ENCODE measurements at places on chromosomes 3 and 15.

DNA sequence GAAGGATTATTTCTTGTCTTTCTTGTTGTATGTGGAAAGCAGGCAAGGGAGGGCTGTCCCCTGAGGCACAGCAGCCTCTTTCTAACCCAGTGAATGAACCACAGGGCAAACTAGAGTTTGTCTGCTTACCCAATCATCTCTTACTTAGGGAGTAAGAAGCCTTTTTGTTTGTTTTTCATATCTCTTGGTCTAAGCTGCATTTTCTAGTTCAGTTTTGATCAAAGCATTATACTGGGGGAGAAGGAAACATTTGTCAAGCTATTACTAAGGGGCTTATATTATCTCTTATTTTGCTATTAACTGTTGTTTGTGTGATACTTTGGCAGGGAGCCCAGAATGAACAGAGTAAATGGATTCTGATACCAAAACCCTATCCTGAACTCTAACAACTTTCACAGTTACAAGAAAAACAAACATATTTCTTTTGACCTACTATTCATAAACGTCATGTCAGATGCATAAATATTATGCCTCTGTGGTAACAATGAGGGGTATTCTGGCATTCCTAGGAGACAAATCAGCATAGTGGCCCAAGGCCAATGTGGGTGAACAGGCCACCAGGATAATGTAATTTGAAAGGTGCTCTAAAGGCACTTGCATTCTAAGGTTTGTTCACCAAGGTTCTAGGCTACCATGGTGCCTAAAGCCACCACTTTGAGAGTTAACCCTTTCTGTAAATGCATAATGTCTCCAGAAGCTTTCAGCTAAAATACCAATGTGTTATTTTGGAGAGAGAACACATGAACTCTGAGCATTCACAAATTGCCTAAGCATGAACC lies 271.6 kb upstream of the ZPLD1 start:
- DNase-seq, result no peak

DNA sequence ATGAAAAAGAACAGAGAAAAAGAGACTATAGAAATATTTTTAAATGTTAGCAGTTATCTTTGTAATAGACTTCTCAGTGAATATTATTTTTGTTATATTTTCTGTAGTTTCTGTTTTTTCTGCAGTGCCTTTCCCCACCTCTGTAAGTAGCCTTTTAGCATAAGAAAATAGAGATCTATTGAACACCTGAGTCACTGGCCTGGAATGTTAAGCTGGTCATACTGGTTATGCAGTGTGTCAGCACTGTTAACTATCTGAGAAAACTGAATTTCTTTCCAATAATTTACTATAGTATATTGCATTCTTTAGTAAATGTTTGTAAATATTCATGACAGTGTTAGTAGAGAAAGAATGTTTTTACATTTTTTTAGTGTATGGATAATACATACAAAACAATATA lies 79.8 kb downstream of the NECTIN3 start:
- DNase-seq, result no peak

- DNase-seq, result no peak
Measured at GRCh38 chr3:65080432-65080831, 392.6 kb upstream of the ADAMTS9 start.

GRCh38 chr3:150216041-150216811 lies 191.9 kb upstream of the TSC22D2 start:
- DNase-seq, result no peak

DNA sequence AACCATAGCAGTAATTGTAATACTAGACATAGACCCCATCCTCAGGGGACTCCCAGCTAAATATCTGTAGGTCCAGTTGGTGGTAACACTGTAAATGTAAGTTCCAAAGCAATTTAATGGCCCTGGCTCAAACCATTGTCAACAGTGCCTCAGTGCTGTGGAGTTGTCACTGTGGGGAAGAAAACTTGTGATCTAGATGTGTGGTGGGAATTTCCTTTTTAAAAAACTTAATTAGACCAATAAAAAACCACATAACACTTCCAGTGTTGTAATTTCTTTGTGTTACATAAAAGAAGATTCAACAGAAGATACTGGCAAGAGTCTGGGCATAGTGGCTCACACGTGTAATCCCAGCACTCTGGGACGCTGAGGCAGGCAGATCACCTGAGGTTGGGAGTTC lies 138.6 kb upstream of the UMPS start:
- DNase-seq, result no peak

DNA sequence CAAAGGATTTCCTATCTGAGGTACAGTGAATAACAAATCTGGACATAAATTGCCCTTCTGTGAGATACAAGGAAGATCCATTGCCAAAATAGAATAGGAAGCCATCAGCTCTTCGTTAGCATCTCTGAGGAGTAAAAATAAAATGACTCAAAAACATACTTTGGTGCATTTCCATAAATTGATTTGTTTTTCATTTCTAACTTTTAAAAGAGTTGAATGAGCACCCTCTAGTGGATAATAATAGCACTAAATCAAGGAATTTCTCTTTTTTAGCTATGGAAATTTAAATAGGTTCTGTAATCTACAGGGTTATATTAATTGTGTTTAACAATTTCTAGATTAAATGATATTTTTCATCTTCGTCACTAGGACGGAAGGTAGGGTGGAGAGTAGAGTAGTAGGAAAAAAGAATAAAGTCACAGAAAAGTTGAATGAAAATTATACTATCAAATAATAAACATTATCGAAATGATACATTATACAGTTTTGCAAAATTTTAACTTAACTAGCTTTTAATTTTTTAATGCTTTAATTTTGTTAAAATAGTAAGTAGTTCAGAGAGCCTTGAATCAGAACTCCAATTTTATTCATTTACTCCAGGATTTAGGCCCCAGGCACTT lies 6.4 kb downstream of the NSUN3 start:
- DNase-seq, result no peak

DNA sequence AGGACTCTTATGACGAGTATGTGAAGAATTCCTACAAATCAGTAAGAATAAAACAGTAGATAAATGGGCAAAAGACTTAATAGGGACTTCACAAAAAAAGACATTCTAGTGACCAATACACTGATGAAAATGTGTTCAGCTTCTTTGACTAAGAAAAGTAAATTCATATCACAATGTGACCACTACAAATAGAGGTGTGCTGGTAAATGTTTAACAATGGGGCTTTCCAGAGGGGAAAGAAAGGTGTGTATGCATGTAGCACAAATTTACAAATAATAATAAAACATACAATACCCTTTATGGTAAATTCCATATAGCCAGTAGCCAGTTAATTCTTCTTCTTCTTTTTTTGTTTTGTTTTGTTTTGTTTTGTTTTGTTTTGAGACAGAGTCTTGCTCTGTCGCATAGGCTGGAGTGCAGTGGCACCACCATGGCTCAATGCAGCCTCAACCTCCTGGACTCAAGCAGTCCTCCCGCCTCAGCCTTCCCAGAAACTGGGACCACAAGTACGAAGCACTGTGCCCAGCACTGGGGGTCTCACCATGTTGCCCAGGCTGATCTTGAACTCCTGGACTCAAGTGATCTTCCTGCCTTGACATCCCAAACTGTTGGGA lies 17.5 kb upstream of the NMD3 start:
- no peak for DNase-seq

- DNase-seq, result no peak
Measured at GRCh38 chr15:83999396-84000135, 236.0 kb upstream of the GOLGA6L4 start.

DNA sequence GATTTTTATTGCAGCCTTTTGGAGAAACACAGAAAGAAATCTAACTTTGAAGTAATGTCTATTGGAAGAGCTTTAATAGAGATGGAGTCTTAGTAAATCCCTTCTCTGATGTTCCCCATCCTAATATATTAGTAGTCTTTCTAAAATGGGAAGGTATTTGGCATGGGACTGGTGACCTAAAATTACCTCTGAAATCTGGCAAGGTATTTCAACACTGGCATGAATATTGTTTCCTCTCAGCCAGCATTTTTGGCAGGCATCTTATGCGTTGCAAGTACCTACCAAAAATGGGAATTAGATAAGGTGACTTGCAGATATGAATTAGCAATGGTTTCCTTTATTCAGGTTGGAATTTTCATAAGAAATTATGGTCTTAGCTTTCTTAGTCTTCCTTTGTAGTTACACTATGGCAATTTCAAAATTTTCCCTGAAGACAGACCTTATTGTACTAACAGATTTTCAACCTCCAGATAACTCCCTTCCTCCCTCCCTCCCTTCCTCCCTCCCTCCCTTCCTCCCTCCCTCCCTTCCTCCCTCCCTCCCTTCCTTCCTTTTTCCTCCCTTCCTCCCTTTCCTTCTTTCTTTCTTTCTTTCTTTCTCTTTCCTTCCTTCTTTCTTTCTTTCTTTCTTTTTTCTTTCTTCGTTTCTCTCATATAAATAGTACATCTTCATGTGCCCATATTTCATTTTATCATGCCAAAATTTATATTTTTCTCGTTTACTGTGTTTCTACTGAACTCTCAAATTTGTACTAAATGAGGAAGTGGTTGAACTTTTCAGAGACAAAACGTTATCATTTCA lies 168.2 kb upstream of the KCNMB2 start:
- DNase-seq, result no peak

- DNase-seq, result no peak
Measured at GRCh38 chr3:20406611-20407011, 220.6 kb upstream of the SGO1 start.

GRCh38 chr3:154953538-154953937 lies 126.6 kb upstream of the MME start:
- no peak for DNase-seq

GRCh38 chr3:13256845-13257244 lies 163.3 kb downstream of the NUP210 start:
- no peak for DNase-seq

DNA sequence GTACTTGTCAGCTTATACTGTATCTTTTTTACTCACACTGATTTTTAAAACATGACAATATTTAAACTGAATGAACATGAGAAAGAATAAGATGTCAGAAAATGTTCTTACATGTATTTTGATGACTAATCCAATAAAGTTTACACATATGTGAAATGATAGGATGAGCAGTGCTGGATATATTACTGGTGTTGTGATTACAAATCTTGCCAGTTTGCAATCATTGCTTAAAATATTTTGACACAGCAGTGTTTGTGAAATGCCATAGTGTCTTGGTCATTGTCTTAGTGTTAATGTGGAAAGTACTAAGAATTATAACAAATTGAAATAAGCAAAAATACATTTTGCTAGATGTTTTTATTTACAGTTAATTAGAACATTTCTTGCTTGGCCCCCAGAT lies 118.7 kb upstream of the MLF1 start:
- DNase-seq, result no peak

DNA sequence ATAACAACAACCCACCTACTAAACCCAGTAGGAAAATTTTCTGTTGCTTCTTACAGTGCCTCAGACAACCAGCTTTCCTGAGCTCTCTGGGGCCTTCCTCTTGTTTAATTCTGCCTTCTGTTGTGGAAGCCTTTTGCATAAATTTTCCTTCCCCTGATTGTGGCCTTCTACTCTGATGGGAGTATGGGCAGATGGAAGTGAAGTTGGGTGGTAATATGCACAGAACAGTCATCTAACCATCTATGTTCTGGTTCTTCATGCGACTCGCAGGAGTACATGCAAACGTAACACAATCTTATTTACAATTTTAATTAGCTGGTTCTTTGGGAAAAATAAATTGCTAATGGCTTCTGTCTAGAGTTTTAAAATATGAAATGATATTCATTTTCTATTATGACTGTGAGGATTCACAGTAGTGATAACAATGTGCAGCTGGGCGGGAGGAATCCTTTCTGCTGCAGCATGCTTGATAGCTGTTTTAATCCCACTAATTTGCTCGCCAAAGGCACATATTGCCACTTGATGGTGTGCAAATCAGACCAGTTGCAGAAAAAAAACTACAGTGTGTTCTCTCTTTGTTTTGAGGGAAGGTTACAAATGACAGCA lies 311.5 kb upstream of the ROPN1 start:
- DNase-seq, result no peak

DNA sequence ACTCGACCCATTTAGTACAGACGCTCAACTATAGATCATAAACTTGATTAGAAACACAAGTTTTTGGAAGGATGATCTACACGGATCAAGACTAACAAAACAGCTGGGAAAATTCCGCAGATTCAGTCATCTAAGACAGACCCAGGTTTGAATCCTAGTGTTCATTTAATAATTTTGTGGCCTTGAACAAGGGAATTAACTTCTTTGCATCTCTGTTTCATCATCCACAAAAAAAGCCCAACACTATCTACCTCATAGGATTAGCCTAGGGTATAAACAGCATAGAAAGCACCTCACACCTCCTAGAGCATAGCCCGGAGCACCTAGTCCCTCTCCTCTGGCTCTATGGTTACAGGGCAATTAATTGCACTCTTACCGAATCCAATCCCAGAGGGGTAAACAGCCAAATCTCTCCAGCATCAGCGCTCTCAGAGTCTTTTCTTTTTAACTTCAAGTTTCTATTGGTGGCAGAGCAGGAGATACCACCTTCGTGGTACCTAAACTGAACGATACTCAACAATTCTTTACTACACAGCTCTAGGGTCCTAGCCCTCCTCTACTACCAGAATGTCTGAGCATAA lies 3.5 kb downstream of the TBL1XR1 start:
- no peak for DNase-seq

DNA sequence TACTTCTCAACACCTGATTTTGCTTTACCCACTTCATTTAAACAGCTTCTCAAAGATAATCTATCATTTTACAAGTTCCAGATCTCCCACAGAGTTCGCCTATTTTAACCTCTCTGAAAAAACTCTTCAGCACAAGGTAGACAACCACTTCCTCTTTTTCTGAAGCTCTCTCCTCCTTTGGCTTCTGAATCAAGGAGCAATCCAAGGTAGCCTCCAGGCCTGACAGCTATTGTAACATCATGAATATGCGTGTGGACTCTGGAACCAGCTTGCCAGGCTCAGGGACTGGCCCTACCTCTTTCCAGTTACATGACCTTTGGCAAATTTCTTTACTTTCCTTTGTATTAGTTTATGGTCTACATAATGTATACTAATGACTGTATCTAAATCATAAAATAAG lies 405.9 kb upstream of the ZNF385D start:
- DNase-seq, result no peak

DNA sequence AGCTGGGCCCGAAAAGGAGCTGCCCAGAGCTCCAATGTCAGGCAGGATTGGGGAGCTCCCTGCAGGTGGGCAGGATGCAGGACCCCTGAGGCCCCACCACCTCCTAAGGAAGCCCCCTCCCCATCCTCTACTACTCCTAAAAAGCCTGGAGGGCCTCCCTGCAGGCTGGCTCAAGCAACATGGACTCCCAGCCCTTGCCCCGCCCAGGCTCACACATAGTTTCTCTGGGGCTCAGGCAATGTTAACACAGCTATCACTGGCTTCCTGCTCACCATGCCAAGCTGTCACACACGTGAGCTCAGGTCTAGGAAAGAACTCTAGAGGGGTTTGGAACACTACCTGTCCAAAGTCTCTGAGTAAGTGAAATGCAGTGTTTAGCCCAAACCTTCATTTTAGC lies 65.4 kb upstream of the ZNF148 start:
- no peak for DNase-seq

DNA sequence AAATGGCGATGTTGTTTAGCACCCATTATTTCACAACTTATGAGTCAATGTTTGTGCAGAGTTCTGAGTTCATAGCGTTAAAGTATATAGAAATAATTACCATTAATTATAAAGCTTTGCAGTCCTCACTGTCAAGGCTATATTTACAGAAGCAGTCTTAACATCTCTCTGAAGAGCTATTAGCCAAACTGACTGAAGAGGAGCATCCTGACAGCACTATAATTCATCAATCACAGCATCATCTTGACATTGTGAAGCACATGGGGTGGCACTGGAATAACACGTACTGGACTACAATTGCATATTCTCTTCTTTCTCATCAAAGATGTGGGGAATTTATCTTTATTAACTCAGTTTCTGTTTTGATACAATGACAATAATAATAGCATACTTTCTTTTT lies 260.6 kb upstream of the MME start:
- DNase-seq, result no peak

Data from activated CD8-positive, alpha-beta memory T cell treated with anti-CD3 and anti-CD28 coated beads for 1 hour (primary cell).